ENCODE measurements at places on chromosomes 2 and 18.

- no peak for DNase-seq
Observed at GRCh38 chr2:218396688-218397462, 2.8 kb upstream of the CTDSP1 start.

DNA sequence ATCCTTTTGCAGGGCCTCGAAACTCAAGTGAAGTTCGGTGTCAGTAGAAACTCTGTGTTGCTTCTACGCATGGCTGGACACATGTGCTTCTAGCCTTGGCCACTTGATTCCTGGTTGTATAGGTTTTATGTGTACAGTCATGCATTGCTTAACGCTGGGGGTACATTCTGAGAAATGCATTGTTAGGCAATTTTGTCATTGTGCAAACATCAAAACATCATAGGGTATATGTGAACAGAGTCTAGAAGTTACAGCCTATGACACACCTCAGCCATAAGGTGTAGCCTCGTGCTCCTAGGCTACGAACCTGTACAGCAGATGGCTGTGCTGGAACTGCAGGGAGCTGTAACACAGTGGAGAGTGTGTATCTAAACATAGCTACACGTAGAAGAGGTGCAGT is 39.4 kb downstream of the TMEM18 start:
- no peak for DNase-seq

GRCh38 chr2:99031481-99031880 is 95.5 kb upstream of the CRACDL start:
- no peak for DNase-seq

DNA sequence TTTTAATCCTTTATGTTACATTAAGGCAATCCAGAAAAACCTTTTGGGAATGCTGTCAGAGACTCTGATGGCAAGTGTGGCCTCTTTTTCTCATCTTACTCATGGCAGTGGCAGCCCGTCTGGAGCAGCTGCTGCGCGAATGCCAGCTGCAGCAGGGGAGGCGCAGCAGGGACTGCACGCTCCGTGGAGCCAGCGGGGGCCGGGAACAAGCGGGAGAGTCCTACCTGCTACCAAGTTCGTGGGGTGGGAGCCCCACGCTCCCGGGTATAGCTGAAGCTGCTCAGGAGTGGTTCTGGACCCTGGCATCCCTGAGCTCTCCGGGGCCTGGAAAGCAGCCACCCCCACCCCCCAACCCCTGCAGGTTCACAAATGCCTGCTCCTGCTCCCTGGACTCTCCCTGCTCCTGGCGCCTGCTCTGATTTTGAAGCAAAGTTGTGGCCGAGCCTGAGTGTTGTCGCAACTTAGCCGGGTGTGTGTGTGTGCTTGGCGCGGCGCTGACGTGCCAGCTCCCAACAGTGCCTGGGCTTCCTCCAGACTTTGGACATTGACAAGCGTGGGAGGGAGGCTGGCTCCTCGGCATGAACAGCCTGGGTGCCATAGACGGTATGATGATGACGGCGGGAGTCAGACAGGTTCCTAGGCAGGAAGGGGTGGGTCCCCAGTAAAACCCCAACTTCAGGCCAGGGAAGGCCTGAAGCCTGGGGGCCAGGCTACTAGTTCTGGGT is 21.7 kb downstream of the TMX3 start:
- DNase-seq, result no peak

- no peak for DNase-seq
Observed at GRCh38 chr2:16120591-16121180, 180.3 kb downstream of the MYCN start.

- DNase-seq, result peak; percentile 37
Observed at GRCh38 chr18:38221476-38222100, 656.0 kb upstream of the CELF4 start.

- no peak for DNase-seq
Observed at GRCh38 chr2:8453904-8454302, 228.0 kb upstream of the ID2 start.

- DNase-seq, result no peak
Observed at GRCh38 chr18:11578799-11579198, 30.6 kb upstream of the SLC35G4 start.

GRCh38 chr2:214946949-214947348 is 137.5 kb upstream of the BARD1 start:
- DNase-seq, result no peak

DNA sequence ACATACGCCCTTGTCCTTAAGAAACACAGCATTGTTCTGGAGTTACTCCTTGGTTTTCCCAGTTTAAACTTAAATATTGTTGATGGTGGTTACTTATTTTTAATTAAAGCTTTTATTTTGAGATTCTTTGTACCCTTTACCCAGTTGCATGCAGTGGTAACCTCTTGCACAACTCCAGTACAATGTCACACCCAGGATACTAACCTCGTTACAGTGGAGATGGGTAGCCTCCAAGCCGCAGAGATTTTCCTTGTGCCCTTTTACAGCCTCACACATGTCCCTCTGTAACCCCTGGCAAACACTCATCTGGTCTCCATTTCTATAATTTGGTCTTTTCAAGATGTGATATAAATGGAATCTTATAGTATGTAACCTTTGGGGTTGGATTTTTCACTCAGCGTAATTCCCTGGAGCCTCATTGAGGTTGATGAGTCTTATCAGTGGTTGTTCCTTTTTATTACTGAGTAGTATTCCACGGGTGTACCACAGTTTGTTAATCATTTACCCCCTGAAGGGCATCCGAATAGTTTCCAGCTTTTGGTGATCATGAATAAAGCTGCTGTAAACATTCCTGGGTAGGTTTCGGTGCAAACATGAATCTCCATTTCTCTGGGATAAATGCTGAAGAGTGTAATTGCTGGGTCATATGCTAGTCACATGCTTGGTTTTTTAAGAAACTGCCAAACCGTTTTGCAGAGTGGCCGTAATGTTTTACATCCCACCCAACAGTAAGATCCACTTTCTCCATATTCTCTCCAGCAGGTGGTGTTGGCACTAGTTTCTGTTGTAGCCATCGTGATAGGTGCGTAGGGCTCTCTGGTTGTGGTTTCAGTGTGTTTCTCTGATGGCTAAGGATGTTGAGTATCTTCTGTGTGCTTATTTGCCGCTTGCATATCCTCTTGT is 68.6 kb downstream of the DGKD start:
- no peak for DNase-seq

DNA sequence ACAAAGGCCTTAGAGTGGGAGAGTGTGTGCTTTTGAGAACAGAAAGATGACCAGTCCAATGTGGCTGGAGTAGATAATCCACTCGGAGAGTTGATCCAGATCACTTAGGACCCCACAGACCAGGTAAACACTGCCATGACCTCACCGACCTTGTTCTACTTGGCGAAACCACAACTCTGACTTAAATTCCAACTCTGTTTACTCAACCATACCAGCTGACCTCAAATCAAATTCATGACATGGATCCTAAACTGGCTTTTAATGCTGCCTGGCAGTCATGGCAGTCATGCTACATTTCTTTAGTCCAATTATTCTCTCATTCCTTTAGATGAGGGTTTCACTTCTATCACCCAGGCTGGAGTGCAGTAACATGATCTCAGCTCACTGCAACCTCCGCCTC is 347.1 kb upstream of the FAM98A start:
- no peak for DNase-seq

DNA sequence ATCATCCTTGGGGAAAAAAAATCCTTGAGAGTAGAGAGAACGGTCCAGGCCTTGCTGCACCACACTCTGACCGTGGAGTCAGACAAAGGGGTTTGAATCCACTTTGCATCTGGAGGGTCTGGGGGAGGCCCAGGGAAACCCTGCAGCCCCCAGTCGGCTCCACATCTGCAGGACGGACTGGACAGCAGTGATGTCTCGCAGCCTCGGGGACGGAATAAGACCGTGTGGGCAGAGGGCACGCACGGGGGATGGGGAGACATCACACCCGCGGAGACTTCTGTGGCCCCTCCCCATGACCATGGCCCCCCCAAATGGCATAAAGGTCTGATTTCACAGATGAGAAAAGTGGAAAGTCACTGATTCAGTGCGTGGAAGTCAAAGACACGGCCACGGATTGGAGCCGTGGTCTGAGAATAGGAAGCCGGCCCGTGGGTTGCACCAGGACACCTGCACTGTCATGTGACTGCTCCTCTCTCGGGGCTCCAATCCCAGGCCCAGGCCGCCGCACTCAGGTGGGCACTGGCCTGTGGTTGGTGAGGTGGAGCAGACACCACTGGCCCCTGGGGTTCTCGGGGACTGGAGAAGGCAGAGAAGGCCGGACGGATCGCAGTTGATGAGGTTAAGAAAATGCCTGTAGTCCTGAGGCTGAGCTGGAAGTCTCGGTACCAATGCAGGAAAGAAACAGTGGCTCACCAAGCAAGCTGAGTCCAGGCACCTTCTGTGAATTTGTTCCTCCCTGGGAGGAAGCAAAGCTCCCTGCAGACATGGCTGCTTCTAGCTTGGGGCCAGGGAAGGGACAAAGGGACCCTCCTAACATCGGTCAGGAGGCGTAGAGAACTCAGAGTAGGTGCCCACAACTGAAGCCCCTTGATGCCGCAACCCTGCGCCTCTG is 61.8 kb downstream of the RTP5 start:
- no peak for DNase-seq

- no peak for DNase-seq
Observed at GRCh38 chr2:64840426-64840881, 148.7 kb upstream of the SLC1A4 start.

DNA sequence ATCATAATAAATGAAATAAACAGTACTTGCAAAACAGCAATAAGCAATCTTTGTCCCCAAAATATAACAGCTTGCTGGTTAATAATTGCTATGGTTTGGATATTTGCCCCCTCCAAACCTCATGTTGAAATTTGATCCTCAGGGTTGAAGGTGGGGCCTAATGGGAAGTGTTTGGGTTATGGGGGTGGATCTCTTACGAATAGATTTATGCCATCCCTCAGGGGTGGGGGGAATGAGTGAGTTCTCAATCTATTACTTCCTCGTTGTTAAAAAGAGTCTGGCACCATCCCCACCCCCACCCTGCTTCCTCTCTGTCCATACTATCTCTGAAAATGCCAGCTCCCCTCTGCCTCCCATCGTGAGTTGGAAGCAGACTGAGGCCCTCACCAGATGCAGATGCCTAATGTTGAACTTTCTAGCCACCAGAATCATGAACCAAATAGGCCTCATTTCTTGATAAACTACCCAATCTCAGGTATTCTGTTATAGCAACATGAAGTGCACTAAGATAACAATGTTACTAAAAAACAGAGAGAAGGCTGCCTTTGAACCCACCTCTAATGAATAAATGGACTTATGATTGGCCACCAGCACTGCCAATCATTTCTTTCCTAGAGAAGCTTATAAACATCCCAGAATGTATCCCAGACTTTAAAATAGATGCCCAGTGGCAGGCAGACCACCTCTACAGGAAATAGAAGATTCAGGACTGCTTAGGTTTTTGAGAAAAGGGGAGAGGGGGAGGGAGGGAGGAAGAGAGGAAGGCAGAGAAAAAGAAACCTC is 90.1 kb downstream of the ALPK2 start:
- no peak for DNase-seq

- no peak for DNase-seq
Observed at GRCh38 chr2:237217995-237218616, 132.4 kb downstream of the COPS8 start.

GRCh38 chr18:8506251-8507049 is 102.8 kb upstream of the RAB12 start:
- DNase-seq, result no peak

DNA sequence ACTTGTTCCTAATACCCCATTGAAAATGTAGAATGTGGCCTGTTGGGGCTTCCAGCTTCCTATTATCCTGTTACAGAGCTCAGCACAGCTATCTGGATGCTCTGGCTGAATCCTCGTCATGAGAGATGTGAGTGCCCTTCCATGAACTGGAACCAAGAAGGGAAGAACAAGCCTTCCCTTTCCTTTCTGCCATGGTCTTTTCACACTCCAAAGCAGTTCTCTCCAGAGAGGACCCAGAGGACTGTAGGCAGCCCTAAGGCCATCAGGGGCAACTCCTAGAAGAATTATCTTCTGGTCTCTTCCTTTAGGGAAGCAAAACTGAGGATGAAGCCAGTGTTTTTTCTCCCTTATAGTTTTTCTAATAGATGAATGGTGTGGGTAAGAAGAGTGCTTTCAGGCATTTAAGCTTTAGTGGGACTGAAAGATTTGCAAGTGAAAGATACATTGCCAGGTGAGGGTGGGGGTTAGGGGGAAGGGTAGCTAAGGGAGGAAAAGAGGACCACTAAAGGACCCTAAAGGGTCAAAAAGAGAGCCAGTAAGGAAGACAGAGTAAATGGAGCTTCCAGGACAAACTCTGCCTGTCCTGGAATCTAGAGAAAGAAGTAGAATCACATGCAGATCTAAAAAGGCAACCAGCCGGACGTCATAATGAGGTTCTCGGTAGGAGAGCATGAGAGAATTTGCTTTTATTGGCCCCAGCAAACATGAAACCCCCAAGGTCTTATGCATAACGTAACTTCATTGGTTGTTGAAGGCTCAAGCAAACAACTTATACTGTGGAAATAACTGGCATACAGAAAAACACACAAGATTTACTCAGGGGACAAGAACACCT is 12.4 kb upstream of the XPO1 start:
- DNase-seq, result no peak

GRCh38 chr2:149034406-149034805 is 4.1 kb upstream of the LYPD6B start:
- no peak for DNase-seq

- DNase-seq, result no peak
Observed at GRCh38 chr2:117853873-117854272, 39.4 kb downstream of the DDX18 start.

GRCh38 chr2:56049233-56049845 is 125.8 kb upstream of the EFEMP1 start:
- no peak for DNase-seq

GRCh38 chr2:62208758-62209114 is 12.8 kb downstream of the B3GNT2 start:
- DNase-seq, result no peak

DNA sequence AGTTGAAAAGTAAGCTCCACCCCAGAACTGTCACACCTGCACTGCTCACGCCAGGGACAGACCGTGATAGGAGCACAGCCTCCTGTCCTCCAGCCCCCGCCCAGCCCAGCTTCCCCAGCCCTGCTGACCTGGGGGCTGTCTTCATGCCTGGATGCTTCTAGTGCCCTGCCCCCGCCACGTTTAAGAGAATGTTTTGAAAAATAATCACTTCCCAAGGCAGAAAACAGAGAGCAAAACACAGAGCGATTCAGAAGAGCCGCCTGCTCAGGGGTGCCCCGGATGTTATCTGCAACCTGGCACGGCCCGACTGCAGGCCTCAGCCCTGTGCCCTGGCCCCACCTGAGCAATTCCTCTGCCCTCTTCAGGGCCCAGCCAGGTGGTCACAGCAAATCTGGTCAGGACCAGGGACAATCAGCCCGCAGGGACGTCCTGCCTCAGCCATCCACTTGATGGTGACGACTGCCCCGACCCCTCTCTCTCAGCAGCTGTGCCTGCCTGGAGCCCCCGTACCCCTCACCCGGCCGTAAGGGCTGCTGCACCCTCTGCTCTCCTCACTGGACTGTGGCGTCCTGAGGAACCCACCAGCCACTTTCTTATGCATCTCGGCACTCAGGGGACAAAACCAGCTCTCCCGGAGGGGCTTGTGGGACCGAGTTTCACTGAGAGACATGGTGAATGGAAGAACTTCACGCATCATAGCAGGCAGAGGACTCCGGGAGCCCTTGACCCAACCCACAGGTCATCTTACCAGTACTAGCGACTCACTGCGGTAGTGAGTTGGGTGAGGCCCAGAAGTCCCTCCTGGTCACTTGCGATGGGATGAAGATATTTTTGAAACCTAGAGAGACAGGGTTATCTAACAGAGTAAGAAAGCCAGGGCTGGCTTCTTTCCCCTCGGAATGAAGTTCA is 30.2 kb downstream of the ADI1 start:
- no peak for DNase-seq

- DNase-seq, result no peak
Observed at GRCh38 chr2:212266297-212266696, 272.3 kb downstream of the ERBB4 start.

Measured in NCI-H1436 treated with DMSO at 0.1 percent for 48 hours (cell line).